Dermis blood vessel endothelial cell (primary cell): ENCODE measurements at places on chromosomes 5 and 9. TPM values are rescaled to one million over a fixed set of nuclear protein-coding genes. Genes with fewer than 3 reads are reported as not detected.

DNA sequence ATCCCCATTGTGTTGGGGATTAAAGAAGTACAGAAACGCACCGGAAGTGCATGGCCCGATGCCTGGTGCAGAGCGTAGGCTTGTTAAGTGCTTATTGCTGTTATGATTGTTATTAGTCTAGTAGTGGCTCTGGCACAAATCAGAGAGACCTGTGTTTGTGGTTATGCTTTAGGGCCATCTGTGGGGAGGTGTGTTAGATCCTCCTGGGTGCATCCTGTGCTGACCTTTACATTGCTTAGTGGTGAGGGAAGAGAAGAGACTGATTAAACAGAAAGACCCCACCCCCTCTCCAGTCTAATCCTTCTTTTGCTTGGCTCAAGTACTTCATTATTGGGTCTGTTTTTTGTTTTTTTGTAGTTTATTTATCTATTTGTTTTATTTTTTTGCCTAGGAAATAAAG, 112.7 kb upstream of the SPRY4 start:
- peak; percentile 39 for DNase-seq

The FABP6 gene
- not detected in 2 replicates for total RNA-seq

The SIMC1 gene
- total RNA-seq: 1.5 and 3.9 TPM in 2 replicates

DNA sequence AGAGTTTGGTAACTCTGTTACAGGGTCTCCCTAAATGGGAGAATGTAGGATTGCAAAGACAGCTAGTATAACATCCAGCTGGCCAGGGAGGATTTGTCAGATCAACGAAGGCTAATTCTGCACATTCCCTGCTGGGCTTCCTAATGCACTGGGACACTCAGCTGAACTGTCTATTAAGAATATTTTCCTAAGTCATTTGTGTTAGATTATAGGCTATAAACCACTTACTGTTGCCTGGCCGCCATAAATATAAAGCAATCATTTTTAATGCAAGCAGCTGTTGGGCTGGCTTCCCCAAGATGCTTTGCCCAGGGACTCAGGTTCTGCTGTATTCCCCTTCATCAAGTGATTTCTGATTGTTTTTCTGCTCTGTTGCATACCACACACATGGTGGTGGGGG, 35.3 kb upstream of the SLIT3 start:
- DNase-seq: no peak

- DNase-seq: peak; percentile 30
Measured at GRCh38 chr5:96569770-96570169, 92.4 kb upstream of the CAST start.

GRCh38 chr5:89827359-89827758, 582.2 kb downstream of the CETN3 start:
- DNase-seq: no peak

The KIF20A gene
- 18.9 and 109 TPM in 2 replicates for total RNA-seq

DNA sequence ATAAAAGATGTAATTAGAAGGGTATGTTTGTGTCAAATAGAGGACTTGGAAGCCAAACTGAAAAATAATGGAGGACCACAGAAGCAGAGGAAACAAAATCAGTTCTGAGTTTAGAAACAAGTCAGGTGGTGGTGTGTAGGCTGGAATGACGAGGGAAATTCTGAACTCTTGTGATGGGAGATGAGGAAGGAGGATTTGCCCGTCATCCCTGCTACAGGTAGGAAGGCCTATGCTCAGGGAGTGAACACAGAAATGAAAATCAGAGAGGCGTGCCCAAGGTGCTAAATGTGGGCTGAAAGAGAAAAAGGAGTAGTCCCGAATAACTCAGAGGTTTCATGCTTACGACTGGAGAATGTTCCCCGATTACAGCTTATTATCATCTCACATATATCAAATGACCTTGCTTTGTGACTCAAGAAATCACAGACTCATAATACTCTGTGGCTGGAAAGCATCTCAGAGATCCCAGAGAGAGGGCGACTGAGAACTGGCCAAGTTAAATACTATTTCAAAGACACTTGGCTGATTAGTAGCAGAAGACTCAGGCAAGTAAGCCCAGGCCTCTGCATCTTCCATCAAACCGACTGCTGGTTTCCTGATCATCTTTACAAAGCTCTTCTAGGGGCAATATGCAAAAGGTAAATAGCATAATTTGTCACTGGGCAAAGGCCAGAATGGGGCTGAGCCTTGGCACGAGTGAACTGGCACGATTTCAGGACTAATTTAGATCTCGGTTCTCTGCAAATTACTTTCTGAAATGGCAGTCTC, 126.0 kb downstream of the SUSD1 start:
- no peak for DNase-seq

- no peak for DNase-seq
Measured at GRCh38 chr5:151695464-151695863, 8.7 kb upstream of the SPARC start.

The APBA1 gene
- 4.9 and 8.6 TPM in 2 replicates for total RNA-seq

The PDE8B gene
- total RNA-seq: under 0.01 TPM in 2 replicates

DNA sequence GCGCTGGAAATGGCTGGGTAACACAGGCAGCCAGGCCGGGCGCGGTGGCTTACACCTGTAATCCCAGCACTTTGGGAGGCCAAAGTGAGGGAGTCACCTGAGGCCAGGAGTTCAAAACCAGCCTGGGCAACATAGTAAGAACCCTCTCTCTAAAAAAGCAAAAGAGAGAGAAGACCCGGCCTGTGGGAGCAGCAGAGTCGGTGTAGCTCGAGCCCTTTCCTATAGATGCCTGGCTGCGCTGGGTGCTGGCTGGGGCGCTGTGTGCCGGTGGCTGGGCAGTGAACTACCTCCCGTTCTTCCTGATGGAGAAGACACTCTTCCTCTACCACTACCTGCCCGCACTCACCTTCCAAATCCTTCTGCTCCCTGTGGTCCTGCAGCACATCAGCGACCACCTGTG, 9.2 kb downstream of the UCK1 start:
- no peak for DNase-seq

DNA sequence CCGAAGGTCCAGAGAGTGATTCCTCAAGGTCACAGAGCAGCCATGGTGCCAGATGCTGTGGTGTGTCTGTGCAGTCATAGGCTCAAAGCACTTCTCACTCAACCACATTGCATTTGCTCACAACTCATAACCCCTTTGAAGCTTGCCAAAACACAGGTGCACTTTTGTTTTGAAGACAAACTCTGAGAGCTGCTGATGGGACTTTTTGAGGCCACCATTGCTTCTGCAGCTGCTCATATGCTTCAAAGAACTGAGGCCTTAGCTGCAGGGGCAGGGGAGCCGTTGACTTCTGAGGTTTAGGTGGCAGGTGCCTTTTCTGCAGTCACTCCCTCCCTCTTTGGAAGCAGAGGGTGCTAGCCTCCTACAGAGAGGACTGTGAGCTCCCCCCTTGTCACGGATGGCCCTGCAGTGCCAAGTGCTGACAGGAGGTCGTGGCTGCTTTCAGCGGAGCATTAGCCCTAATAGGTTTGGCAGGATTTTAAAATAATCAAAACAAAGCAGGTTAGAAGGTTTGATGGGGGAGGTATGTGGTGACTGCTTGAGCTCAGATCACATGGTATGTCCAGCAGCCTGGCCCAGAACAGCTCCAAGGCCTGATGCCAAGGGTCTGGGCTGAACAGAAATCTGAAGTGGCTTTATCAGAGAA, 232.1 kb downstream of the MAN2A1 start:
- DNase-seq: no peak

The CCT5 gene
- 663 and 731 TPM in 2 replicates for total RNA-seq

GRCh38 chr5:169993485-169993790, 13.1 kb upstream of the INSYN2B start:
- DNase-seq: no peak

DNA sequence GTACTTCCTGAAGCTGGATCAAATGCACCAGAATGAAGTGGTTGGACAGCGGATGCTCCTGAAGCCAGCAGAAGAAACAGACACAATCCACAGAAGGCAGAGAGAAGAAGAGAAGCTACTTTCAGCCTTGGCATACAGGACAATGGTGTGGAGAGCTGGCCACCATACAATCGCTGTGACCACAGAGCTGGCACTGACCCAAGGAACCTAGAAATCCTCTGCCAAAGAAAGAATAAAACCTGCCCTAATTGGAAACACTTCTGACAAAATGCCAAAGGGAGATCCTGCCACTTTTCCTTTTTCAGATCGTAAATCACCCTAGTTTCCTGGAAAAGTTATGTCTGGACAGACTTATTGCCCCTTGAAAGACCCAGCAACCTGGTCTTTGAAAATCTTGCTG, 77.8 kb downstream of the BAAT start:
- peak; percentile 11 for DNase-seq

DNA sequence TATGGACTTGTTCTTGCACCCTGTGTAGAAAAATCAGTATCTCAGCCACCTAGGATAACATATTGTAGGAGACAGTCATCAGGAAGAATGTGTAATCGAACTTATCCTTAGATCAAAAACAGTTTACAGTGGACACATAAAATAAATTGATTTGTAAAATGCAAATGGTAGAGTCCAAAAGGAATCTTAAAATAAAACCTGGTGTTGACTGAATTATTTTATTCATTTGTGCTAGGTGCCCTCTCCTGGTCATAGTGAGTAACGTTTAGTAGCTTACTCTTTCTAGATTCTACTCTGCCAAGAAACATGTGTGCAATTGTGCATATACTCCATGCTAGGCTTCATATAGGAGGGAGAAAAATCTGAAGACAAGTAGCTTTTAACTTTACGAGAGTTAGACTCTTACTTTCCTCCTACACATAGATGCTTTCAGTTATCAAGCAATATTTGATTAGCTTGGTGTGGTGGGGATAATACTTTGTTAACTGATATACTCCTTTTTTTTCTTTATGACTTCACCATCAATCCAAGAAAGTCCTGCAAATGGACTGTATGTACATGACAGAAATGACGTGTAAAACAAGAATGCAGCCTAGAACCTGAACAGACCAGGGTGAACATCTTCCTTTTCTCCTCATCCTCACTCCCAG, 23.7 kb upstream of the LOX start:
- peak; percentile 78 for DNase-seq

- DNase-seq: no peak
Measured at GRCh38 chr5:132102944-132103331, 29.3 kb downstream of the CSF2 start.

DNA sequence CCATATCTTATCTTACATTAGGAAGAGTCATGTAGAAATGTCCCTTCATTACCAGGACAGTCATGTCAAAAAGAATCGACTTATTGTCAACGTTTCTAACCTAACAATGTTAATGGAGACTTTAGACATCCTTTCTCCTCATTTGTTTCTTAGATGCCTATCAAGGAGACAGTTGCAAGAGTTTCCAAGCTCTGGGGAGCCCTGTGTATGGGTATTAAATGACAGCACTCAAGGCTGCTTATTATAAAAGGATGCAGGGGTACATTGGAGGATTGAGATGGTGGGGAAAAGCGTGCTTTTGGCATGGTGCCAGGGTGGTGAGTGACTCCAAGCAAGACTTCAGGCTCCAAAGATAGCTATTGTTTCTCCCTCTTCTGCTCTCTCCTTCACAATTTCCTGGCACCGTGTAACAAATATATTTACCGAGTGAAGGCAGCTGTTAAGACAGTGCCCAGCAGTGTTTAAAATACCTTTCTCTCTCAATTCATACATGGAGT, 461.3 kb upstream of the CLINT1 start:
- DNase-seq: no peak

DNA sequence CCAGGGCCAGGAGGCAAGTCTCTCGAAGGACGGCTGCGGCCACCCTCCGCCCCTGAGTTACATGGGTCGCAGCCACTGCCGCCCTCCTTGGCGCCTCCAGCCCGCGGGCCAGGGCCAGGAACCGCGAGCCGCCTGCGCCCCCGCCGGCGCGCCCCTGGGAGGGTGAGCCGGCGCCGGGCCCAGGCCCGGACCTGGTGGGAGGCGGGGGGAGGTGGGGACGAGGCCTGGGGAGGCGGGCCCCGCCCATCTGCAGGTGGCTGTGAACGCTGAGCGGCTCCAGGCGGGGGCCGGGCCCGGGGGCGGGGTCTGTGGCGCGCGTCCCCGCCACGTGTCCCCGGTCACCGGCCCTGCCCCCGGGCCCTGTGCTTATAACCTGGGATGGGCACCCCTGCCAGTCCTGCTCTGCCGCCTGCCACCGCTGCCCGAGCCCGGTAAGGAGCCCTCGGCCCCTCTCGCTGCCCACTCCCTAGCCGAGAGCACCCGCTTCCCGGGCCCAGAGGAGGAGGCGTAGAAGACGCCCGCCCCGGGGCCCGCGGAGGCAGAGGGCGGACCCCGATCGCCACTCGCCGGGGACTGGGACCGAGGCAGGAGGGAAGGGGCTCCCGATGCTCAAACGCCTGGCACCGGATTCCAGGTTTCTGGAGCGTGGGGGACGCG, at the start of gene ASS1:
ASS1 (plus strand) TSS at position 397 of the 657 bp plus-strand sequence. CDS start 7,268 bp downstream, outside the sequence.
- no peak for DNase-seq

The SPINK4 gene
- not detected in 2 replicates for total RNA-seq

DNA sequence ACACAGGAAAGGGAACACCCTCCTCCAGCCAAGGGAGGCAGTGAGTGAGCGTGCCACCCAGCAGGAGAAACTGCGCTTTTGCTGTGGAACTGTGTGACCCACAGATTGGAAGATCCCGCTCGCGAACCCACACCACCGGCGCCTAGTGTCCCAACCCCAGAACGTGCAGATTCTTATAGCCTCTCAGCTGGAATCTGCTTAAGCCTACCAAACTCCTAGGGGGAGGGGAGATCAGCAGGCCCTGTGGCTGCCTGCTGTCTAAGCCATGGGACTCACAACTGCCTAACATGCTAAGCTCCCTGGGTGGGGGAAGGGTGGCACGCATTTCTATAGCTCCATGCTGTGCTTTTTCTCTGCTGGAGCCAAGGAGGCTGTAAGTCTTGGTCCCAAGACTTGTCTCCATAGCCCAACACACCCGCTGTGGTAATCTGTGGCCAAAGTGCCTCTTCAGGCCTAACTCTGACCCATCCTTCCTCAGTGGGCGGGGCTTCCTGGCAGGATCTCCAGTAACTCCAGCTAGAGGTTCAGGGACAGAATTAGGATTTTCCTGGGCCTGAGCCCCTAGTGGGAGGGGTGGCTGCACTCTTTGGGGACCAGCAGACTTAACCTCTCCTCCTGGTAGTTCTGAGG, 485.0 kb downstream of the TAF11L14 start:
- DNase-seq: no peak

DNA sequence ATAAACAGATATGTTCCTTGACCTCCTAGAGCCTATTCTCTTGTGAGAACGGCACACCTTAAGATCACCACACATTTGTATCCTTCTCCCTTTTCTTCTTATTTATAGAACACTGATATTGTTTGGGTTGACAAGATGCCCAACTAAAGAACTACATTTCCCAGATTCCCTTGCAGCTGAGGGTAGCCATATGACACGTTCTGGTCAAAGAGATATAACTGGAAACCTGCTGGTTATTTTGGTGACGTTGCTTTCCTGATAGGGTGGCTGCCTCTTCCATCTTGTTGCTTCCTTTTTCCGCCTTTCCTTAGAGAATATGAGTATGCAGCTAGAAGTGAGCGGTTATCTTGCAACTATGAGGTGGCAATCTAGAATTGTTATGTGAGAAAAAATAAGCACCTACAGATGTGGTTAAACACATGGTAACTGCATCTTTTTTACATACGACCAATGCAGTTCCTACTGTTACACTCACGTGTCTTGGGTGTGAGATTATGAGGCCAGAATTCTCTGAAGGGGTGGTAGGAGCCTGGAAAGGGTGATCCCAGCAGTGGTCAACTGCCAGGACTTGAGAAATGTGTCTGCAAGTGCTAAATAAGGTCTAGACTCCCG, 72.9 kb downstream of the SEC61B start:
- peak; percentile 8 for DNase-seq

The TOPORS gene
- 39.6 and 53.3 TPM in 2 replicates for total RNA-seq

The LHX2 gene
- total RNA-seq: not detected in 2 replicates

The RLN1 gene
- total RNA-seq: not detected in 2 replicates

The SLC6A19 gene
- total RNA-seq: not detected in 2 replicates

The MRNIP gene
- total RNA-seq: 8.2 and 11.9 TPM in 2 replicates

The BNIP1 gene
- 13.9 and 19.7 TPM in 2 replicates for total RNA-seq
